Activated CD8-positive, alpha-beta T cell treated with anti-CD3 and anti-CD28 coated beads for 36 hours (primary cell): ENCODE measurements at places on chromosomes 1 and 21.

DNA sequence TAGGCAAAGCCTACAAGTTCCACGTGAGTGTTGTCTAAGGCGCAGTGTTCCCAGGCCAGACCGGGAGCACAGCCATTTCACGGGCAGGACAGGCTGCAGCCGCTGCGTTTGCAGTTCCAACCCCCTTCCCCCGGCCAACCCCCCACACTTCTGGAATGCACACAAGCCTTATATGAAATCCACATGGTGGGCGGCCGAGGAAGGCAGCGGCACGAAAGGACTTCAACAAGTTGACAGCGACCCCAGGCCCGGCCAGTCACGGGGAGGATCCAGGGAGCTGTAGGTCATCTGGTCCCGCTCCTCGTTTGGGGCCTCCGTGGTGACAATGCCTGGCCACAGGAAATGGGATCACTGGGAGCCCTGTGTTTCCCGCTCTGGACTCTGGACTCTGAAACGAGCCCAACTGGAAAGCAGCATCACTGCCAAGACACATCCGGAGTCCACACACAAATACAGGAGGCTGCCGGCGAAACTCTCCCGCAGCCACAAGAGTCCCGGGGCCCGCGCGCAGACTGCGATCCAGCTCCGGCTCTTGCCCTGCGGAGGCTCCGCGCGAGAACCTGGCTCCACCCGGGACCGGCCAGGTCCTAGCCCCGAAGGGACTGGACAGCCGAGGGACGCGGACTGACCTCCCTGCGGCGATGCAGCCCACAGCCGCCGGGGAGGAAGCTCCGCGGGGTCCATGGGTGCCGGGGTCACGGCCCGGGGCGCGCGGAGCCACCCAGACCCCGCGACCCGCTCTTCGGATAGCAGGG lies 794 bp downstream of the NID1 start:
- peak; percentile 21 for DNase-seq

DNA sequence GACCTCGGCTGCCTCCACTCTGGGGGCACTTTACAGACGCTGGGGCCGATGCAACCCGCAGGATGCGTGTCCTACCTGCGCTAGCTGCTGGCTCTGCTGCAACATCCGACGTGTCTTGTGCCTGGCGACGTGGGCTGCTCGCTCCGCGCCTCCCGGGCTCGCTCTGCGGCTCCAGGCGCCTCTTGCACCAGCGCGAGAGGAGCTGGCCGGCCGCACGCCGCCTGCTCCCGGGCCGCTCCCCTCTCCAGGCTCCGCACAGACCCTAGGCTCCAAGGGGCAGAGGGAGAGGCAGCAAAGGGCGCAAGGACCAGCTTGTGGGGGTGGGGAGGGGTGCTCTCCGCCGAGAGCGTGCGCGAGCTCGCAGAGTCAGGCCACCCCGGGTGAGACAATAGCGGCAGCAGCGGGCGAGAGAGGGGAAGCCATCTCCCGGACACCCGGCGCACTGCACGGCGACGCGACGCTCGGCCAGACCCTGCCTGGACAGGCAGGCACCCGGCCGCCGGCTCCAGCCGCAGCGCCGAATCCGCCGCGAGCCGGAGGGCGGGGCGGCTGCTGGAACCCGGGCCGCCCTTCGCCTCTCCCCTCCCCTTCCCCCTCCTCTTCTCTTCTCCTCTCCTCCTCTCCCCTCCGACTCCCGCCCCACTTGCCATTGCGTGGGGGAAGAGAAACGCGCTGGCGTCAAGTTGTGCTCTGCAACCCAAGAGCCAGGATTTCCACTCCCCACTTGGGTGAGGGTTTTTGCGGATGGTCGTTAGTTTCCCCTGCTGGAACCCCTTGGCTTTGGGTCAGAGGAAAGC lies at the start of gene PIK3C2B:
Gene PIK3C2B, minus strand, starts transcription at position 525 of the 797 bp plus-strand sequence. CDS start 25,003 bp downstream, outside the sequence.
- peak; percentile 81 for DNase-seq

- peak; percentile 44 for DNase-seq
These were observed at the start of gene S100A13 for GRCh38 chr1:153626904-153627714. TSS of gene S100A13 (minus strand) at chr1:153627505. CDS start at chr1:153626472, 1,033 bp downstream.

- DNase-seq: no peak
These were observed 44.0 kb upstream of the PKN2 start for GRCh38 chr1:88640060-88640459.

DNA sequence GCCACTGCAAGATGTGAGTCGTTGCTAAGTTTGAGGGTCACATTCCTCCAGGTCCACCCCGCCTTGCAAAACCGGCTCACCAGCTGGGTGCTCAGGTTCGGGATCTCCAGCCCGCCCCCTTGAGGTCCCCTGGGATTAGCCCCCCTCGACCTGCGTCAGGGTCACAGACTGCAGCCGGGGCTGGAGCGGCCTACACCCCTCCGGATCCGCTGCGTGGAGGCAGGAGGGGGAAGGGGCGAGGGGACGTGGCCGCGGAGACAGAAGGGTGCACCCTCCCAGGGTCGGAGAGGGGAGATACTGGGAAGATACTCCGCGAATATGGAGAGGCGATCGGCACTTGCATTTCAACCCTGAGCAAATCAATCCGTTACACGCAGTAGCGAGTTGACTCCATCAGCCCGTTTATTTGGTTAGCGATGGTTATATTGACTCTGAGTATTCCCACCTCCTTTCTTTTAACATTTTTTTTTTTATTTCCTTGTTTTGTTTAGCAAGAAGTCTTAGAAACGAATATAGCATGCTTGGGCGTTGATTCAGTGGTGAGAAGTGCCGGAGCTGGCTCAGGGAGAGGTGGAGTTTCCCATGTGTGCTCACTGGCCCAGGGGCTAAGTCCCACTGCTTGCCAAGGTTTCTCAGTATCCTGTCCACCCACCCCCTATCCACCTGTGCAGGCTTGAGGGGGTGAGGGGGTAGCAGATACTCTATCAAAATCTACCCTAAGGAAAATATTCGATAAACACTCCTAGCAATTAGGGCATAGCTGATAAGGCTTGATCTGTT lies 997 bp downstream of the IFNAR2 start:
- DNase-seq: peak; percentile 46
